ENCODE measurements at places on chromosomes 1 and 21.

DNA sequence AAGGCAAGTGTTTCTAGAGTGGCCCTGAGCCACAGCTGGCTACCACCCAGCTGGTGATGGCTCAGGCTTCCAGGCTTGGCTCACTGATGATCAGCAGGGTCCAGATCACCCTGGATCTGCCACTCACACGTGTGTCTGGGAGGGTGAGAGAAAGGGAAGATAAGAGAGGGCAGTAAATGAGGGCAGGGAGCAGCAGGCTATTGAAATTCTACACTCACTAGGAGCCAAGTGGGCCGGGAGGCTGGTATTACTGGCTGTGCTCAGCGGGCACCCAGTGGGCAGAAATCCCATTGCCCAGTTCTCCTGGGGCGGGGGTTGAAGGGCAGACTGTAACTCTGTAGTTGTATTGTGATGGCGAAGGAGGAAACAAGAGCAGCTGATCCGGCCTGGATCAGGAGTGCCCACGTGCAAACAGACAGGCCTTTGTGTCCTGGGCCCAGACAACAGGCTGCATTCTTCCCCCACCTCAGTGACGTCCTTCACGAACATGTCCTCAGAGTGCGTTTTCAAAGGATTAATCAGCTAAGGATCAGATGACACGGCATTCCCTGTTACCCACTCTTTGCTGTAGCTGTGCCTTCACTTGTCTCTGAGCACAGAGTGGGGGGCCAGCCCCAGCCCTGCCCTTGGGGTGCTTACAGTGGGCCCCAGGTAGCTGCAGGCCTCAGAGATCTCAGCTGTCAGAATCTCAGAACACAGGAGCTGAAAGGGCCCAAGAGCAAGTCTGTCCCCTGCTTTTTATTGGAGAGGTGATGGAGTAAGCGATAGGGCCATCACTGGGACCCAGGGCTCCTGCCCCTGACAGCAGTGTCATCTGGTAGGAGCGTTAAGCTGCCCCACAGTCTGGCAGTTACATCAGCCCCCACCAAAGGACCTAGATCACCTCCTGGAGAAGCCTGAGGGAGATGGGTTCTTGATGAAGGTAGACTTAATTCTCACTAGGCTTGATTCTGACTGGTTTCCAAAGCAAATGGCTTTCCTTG, 60.5 kb downstream of the ATP1A1 start:
- DNase-seq, result no peak

DNA sequence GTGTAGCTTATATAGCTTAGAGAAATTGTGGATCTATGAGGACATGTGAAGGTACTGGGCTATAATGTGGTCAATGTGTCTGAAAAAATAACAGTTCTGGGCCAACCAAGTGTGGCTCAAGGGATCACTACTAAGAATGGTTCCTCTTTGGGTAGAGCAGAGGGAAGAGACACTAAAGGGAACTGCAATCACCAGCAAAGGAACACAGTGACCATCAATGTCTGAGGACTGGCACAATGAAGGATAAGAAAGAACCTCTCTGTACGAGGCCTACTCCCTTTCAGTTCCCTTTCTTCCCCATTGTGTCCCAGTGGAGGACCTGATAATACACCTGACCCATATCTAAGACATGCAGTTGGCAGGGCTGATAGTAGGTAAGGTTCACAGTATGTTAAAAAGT, 89.9 kb upstream of the JAK1 start:
- DNase-seq, result no peak

GRCh38 chr21:41458121-41458520, 32.1 kb downstream of the MX1 start:
- no peak for DNase-seq

DNA sequence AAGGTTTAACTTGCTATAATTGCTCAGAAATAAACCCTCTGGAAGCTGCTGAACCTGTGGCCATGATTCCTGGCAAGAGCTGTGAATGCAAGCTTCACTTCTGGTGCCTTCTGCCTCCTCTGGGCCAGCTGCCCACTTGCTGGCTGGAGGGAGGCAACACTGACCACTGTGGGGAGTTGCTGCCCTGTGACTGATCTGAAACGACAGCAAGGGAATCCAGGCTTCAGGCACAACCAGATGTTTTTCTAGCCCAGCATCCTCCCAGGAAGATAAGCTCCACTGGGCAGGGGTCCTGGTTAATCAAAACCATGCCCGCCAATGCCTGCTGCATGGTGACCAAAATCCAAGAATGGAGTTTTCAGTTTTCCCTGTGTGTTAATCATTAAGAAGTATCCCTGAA, 180.0 kb upstream of the HMGB4 start:
- no peak for DNase-seq

DNA sequence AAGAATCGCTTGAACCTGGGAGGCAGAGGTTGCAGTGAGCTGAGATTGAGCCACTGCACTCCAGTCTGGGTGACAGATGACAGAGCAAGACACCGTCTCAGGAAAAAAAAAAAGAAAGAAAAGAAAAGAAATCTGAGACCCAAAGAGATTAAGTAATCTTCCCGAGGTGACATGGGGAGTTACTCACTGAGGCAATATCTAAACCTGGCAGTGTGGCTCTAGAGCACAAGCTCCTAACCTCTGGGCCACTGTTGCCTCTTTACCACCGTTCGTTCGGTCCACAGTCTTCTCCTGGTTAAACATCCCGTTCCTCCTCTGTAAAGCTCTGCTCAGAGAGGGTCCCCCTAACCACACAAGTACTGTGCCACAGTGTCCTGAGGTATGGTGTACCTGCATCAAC, 1.5 kb downstream of the HMGCL start:
- no peak for DNase-seq

- no peak for DNase-seq
Measured at GRCh38 chr1:6010554-6010953, 18.3 kb upstream of the NPHP4 start.

DNA sequence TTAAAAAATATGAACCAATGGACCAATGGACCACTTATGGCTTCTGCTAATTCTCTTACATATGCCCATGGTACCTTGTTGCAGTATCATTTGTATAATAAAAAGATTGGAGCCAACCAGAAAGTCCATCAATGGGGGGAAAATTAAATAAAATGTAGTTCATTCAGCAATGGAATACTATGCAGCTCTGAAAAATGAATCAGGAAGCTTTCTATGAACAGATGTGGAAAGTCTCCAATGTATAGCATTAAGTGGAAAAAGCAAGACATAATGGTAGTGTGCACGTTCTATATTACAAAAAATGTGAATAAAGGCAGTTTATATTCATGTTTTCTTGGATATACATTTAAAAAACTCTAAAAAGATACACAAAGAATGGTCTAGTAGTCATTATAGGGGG, 101.3 kb downstream of the KCNJ15 start:
- DNase-seq, result no peak

- DNase-seq, result no peak
Measured at GRCh38 chr1:167270349-167271092, 49.8 kb downstream of the POU2F1 start.

- DNase-seq, result no peak
Measured at GRCh38 chr1:111729271-111729921, 9.8 kb downstream of the INKA2 start.

- DNase-seq, result no peak
Measured at GRCh38 chr1:87866416-87866815, 537.7 kb downstream of the LMO4 start.

DNA sequence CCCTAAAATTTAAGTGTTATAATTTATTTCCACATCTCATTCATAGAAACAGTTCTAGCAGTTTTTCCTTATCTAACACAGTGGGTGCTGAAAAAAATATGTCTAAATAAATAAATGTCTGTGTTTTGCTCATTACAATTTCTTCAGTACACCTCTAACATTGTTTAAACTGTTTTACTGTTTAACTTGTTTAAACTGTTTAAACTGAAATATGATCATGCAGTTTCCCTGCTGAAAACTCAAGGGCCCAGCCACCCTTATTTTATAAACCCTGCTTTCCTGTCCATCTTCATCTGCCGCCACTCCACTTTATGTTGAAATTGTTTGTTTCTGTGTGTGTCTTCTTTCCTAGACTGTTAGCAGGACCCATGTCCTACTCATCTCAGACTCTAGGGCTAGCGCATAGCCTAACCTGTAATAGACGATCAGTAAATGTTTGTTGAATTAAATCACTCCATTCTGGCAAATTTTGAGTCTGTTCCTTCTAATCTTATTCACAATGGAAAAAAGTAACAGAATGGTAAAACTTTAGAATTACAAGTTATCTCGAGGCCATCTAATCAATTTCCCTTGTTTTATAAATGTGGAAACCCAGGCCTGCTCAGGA, 9.4 kb upstream of the PIK3C2B start:
- DNase-seq, result no peak

DNA sequence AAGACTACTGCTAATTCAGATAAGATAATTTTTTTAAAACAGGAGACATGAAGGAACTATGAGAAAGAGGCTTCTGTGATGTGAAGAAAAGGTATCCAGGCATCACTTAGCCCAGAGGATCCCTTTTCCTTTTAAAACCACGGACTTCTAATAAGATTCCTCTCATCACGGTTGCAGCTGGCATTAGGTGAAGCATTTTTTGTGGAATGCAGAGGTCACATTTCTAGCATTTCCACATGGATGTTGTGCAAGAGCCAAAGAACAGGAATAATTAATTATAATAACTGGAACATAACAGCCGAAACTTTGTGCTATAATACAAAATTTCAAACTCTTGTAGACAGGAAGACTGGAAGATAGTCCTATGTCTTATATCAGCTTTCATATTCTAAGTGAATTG, 27.6 kb downstream of the CYP2J2 start:
- DNase-seq, result no peak

DNA sequence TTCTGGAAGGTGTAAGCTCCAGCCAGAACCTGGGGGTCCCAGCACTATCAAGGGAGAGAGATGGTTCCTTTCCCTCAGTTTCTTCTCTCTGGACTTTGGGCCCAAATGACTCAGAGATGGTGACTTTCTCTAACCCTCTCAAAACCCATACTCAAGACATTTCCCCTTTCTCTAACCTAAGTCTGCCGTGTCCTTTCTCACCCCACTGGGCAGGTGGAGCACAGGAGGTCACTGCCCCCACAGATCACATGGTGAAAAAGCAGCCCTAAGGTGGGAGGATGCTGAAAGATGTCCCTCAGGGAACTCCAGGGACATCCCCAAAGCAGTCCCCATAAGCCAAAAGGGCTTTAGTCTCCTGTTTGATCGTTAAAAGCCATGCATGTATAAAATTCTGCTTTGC, 173.7 kb downstream of the HIVEP3 start:
- no peak for DNase-seq

DNA sequence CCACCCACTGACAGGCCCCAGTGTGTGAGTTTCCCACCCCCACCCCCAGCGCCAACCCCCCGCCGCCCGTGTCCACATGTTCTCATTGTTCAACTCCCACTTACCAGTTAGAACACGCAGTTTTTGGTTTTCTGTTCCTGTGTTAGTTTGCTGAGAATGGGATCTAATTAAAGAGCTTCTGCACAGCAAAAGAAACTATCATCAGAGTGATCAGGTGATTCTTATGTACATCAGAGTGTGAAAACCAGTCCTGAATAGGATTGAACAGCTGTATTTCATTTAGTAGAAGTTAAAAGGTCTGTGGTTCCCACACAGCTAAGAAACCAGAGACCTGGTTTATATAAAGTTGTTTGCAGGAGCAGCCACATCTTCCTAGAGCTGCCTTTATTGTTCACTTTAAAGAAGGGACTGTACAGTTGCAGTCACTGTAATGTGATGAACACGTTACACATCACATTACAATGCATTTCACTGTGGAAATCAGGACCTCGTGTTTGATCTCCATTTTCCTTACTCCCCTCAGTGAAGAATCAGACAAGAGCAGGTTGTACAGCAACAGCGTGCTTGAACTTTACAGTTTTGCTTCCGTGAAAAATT, 1.2 kb downstream of the GBP6 start:
- no peak for DNase-seq

DNA sequence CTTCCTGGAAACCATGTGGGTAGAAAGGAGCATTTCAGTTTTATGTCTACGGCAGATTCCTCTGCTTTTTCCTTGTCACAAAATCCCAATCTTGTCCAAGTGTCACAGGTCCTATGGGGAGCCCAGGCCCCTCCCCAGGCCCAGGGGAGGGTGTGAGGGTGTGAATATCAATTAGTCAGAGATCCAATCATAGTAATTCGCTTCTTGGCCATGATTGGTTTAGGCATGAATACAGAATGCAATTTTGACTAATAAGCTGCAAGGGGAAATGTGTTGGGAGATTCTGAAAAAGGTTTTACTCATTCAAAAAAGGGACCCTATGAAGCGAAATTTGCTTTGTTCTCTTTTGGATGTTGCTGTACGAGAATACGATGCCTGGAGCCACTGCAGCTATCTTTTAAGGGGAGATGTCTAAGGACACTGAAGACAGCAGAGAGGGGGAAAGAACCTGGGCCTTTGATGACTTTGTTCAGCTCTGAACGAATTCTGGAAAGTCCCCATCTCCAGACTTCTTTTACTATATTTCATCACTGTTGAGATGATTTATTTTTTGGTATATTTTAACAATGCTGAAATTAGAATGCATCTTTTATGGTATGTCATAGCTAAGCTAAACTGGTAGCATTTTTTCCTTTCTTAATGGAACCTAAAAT, 18.2 kb downstream of the TSPAN2 start:
- DNase-seq, result no peak

DNA sequence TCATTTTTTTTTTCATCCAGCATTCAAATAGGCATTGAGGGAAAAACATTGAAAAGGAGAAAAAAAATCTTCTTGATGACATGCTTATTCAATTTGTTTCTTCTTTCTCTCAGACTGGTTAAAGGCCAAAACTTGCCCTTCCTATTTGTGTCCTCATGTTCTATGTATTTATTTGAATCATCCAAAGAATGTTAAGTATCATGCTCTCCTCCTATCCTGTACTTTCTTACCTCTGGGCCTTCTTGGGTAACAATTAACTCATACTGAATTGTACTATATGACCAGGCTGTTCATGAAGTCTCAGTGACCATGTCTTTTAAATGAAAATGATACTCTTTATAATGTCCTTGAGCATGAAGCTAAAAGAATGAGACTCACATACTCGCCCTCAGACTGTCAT, 36.5 kb upstream of the DENND1B start:
- no peak for DNase-seq

DNA sequence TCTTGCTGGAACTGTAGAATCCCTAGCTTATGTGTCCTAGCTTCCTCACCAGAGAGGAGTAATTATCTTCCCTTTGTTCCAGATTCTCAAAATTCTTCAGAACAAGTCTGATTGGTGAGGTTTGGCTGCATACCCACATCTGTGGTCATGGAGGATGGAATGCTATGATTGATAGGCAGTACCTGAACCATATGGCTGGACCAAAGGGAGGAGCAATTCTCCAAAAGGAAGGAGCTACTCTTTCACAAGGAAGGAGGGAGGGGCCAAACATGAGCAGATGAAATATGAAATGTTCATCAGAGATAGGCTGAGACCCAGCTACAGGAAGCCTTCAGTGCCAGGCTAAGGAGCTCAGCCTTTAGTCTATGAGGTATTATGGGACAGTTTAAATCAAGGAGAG, 5.0 kb upstream of the RNF19B start:
- DNase-seq, result no peak

Data from activated CD4-positive, CD25-positive, alpha-beta regulatory T cell (primary cell).